Dermis microvascular lymphatic vessel endothelial cell (primary cell): ENCODE measurements at places on chromosomes 1 and 21. TPM values are rescaled to one million over a fixed set of nuclear protein-coding genes. Genes with fewer than 3 reads are reported as not detected.

Gene BCAN
- total RNA-seq: not detected in 2 replicates

Gene KMO
- not detected in 2 replicates for total RNA-seq

Gene CACHD1
- 2.8 and 4.4 TPM in 2 replicates for total RNA-seq

- no peak for DNase-seq
Observed at GRCh38 chr1:145708063-145708462, 895 bp upstream of the PDZK1 start.
